ENCODE measurements at places on chromosomes 2 and 18. TPM values are rescaled to one million over a fixed set of nuclear protein-coding genes. Genes with fewer than 3 reads are reported as not detected.

DNA sequence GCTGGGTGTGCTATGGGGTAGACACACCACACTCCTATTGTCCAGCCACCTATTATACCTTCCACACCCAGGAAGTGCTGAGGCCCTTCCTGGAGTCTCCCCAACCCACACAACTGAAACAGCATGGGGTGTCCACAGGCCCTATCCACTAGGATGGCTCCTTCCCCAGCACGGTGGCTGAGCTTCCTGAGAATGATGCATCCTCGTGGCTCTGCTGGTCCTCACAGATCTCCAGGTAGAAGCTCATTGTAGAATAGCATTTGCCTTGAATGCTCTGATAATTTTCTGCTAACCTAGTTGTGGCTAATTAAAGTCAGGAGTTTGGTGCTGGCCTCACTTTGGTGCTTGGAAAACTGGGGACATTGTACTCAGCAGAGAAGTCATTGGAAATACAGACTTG is 182.6 kb downstream of the ANKRD30B start:
- no peaks in the 10 kb centered on the region for H3K36me3 ChIP-seq
- H3K27ac ChIP-seq, result no peak overlapping the region

DNA sequence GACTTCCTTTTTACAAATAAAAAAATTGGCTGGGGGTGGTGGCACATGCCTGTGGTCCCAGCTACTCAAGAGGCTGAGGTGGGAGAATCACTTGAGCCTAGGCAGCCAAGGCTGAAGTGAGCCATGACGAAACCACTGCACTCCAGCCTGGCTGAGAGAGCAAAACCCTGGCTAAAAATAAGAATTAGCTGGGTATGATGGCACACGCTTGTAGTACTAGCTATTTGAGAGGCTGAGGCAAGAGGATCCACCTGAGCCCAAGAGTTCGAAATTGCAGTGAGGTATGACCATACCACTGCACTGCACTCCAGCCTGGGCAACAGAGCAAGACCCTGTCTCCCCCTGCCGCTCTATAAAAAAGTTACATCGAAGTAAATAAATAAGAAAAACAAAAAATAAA is 33.7 kb downstream of the GFPT1 start:
- H3K27me3 ChIP-seq, result no peaks in the 10 kb centered on the region
- peaks cover 25% of the 10 kb centered on the region for H3K36me3 ChIP-seq
- no peaks in the 10 kb centered on the region for H3K4me1 ChIP-seq
- no peak overlapping the region for H3K4me3 ChIP-seq
- DNase-seq, result no peak

DNA sequence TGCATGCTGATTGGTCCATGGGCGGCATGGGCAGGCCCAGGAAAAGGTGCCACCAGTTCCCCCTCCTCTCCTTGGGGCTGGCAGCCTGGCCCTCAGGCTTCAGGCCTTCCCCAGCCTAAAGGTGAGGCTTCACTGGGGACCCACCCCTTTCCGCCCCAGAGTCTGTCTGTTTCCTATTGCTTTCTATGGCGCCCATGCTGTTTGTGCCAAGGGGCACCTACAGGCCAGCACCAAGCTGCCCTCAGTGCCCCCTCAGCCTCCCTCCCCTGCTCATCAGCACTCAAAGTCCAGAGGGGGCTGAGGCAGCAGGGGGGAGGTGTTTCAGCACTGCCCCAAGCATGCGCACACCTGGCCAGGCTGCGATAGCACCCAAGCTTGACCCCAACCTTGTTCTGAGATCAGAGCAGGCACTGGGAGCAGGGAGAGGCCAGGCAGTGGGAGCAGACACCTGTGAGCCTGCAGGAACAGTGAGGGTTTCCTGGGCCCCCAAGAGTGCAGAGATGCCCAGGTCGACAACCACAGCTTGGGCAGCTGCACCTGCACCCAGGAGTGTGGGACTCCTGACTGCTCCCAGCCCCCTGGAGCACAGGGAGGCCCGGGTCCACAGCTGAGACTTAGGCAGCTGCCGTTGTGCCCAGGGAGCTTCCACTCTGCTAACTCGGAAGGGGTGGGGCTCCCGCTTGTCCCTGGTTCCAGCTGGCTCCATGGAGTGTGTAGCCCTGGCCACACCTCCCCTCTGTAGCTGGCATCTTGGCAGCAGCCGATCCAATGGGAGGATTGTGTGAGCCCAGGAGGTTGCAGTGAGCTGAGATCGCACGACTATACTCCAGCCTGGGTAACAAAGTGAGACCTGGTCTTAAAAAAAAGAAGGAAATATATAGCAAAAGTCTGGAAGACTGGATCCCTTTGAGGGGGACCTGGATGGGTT is 69.1 kb downstream of the NCAPH start:
- no peak overlapping the region for H3K27ac ChIP-seq
- no peaks in the 10 kb centered on the region for H3K36me3 ChIP-seq
- DNase-seq, result no peak
- no peak overlapping the region for H3K4me3 ChIP-seq
- H3K27me3 ChIP-seq, result no peaks in the 10 kb centered on the region
- peaks cover 22% of the 10 kb centered on the region for H3K4me1 ChIP-seq

- H3K36me3 ChIP-seq, result no peaks in the 10 kb centered on the region
- no peaks in the 10 kb centered on the region for H3K4me1 ChIP-seq
- no peaks in the 10 kb centered on the region for H3K27me3 ChIP-seq
- no peak for DNase-seq
Measured at GRCh38 chr2:23584054-23584745, 199.2 kb downstream of the KLHL29 start.

DNA sequence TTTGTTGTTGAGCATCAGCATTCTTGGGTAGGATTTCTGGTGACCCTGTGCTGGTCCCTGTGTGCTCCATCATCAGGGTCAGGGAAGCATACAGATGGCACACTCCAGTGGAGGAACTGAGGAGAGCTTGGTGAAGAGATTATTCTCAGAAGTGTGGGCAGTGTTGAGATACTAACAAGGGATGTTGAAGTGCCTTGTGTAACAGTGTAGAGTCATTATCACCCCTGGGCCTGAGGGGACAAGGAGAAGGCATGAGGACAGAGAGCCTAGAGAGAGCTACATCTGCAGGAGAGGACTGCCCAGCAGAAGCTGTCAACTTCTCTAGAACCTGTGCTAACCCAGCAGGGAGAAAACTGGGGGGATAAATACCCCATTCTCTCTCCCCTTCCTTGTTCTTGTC is 189.0 kb downstream of the PLCL1 start:
- H3K27me3 ChIP-seq, result no peaks in the 10 kb centered on the region
- no peak overlapping the region for H3K4me3 ChIP-seq
- H3K4me1 ChIP-seq, result no peaks in the 10 kb centered on the region

DNA sequence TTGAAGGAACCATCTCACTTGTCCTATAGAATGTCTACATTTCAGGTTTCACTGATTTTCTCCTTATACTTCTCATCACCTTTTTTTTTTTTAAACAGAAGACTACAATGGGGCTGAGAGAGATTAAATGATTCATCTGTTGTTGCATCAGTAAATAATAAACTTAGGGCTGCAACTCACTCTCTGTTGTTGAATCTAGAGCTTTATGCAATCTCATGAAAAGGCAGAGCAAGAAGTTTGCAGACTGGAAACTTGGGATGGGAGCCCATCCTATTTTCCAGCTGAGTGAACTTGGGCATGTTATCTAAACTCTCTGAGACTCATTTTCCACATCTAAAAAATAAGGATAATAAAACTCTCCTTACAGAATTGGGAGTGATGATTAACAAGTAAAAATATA is 58.4 kb downstream of the PDE1A start:
- DNase-seq, result no peak
- no peaks in the 10 kb centered on the region for H3K36me3 ChIP-seq
- H3K4me1 ChIP-seq, result no peaks in the 10 kb centered on the region

The IL1R2 gene
- total RNA-seq, result not detected

The CPLX4 gene
- total RNA-seq, result not detected

The CRYGD gene
- total RNA-seq, result not detected
